ENCODE measurements at places on chromosomes 2 and 18. TPM values are rescaled to one million over a fixed set of nuclear protein-coding genes. Genes with fewer than 3 reads are reported as not detected.

The DLGAP1 gene
- not detected for total RNA-seq

The BCL11A gene
- total RNA-seq, result not detected

The PPIL3 gene
- 41.5 TPM for total RNA-seq

The HOXD12 gene
- not detected for total RNA-seq

The NAT8 gene
- total RNA-seq, result not detected

The DES gene
- not detected for total RNA-seq

The MAB21L4 gene
- not detected for total RNA-seq

The ATP8B1 gene
- 0.26 TPM for total RNA-seq

The RBFA gene
- 28.6 TPM for total RNA-seq

- H3K4me1 ChIP-seq, result no peaks in the 10 kb centered on the region
- H3K27ac ChIP-seq, result no peak overlapping the region
- no peak for DNase-seq
- H3K27me3 ChIP-seq, result peaks cover 14% of the 10 kb centered on the region
- no peaks in the 10 kb centered on the region for H3K36me3 ChIP-seq
- no peak overlapping the region for H3K4me3 ChIP-seq
These were observed 119.0 kb upstream of the ZBTB14 start for GRCh38 chr18:5414546-5414945.

GRCh38 chr2:180573951-180574350 lies 406.5 kb upstream of the UBE2E3 start:
- no peaks in the 10 kb centered on the region for H3K36me3 ChIP-seq
- H3K27ac ChIP-seq, result no peak overlapping the region
- H3K4me1 ChIP-seq, result no peaks in the 10 kb centered on the region
- peaks cover 4% of the 10 kb centered on the region for H3K27me3 ChIP-seq
- H3K4me3 ChIP-seq, result no peak overlapping the region

- DNase-seq, result no peak
- H3K27ac ChIP-seq, result no peak overlapping the region
- H3K36me3 ChIP-seq, result no peaks in the 10 kb centered on the region
- H3K27me3 ChIP-seq, result no peaks in the 10 kb centered on the region
- H3K4me1 ChIP-seq, result no peaks in the 10 kb centered on the region
These were observed 448.0 kb upstream of the SPRED2 start for GRCh38 chr2:65880436-65880835.

DNA sequence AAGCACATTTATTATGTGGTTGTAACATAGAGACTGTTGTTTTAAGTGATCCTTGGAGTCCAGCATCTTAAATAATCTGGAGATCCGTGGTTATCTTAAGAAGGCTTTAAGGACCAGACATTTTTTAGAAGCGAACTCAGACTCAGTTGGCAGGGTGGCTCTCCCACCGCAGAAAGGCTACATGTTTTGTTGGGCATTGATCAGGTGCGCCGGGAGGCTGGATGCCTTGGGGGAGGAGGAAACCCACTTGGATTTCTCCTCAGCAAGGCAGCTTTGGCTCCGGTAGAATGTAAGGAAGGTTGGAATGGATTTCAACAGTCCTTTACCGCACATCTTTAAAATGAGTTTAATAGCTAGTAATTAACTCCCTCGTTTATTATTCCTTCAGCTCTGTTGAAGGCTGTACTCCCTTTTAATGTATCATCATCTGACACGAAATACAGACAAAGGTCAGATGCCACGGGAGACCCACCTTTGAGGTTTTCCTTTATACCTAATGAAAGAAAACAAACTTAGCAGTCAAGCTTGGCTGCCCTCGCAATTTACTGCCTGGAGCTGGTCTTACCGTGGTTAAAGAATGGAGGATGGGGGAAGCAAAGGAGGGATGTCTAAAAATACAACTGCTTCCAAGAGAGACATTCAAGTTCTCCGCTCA lies 1.2 kb downstream of the TMEM200C start:
- peaks cover 68% of the 10 kb centered on the region for H3K27me3 ChIP-seq
- no peak overlapping the region for H3K27ac ChIP-seq
- H3K36me3 ChIP-seq, result peaks cover 2% of the 10 kb centered on the region
- no peak for DNase-seq
- H3K4me3 ChIP-seq, result no peak overlapping the region

GRCh38 chr2:69177063-69177771 lies 164.2 kb downstream of the ANTXR1 start:
- H3K27me3 ChIP-seq, result peaks cover 39% of the 10 kb centered on the region
- DNase-seq, result no peak

DNA sequence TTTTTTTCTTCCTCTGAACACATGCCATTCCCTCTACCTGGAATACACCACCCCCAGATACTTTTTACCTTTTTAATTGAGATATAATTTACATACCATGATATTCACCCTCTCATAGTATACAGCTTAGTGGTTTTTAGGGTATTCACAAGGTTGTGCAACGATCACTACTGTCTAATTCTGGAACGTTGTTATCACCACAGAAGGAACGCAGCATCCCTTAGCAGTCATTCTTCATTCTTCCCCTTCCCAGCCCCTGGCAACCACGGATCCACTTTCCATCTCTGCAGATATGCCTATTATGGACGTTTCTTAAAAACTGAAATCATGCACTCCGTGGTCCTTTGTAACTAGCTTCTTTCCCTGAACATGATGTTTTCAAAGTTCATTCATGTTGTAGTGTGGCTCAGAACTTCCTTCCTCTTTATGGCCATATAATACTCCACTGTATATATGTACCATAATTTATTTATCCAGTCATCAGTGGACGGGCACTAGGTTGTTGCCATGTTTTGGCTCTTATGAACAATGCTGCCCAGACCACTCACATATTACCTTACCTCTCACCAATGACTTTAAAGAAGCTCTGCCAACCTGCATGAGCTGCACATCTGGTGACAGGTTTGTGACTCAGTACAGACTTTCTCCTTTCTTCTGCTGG lies 168.9 kb downstream of the CTIF start:
- H3K4me1 ChIP-seq, result peaks cover 23% of the 10 kb centered on the region
- no peak overlapping the region for H3K27ac ChIP-seq
- no peaks in the 10 kb centered on the region for H3K36me3 ChIP-seq
- no peak overlapping the region for H3K4me3 ChIP-seq
- H3K27me3 ChIP-seq, result no peaks in the 10 kb centered on the region

DNA sequence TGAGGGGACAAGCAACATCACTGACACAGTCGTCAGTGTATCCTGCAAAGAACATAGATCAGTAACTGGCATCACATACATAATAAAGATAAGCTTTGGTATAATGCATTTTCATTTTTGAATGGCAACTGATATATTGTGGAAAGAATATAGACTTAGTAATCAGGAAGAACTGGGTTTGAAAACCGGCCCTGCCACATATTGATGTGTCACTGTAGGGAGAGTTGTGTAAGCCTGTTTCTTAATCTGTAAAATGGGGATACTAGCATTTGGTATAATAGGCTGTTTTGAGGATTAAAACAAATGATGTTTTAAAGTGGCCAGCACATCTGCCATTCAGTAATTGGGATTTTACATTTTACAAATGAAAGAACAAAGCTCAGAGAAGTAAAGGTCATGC lies 277.8 kb upstream of the CNTNAP5 start:
- H3K4me1 ChIP-seq, result no peaks in the 10 kb centered on the region
- H3K36me3 ChIP-seq, result no peaks in the 10 kb centered on the region
- H3K27me3 ChIP-seq, result no peaks in the 10 kb centered on the region
- DNase-seq, result no peak
- H3K4me3 ChIP-seq, result no peak overlapping the region
- no peak overlapping the region for H3K27ac ChIP-seq

- no peaks in the 10 kb centered on the region for H3K27me3 ChIP-seq
- no peak overlapping the region for H3K27ac ChIP-seq
- peaks cover 32% of the 10 kb centered on the region for H3K4me1 ChIP-seq
- H3K4me3 ChIP-seq, result no peak overlapping the region
These were observed 195.5 kb upstream of the EPAS1 start for GRCh38 chr2:46101557-46102220.

DNA sequence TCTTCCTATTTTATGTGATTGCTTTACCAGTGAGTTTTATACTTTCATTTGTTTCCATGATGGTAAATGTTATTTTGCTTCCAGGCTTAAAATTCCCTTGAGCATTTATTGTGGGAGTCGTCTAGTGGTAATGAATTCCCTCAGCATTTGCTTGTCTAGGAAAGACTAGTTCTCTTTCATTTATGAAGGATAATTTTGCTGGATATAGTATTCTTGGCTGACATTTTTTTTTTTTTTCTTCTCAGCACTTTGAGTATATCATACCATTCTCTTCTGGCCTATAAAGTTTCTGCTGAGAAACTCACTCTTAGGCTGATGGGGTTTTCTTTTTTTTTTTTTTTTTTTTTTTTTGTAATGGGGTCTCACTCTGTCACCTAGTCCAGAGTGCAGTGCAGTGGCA lies 99.1 kb downstream of the EDAR start:
- peaks cover 7% of the 10 kb centered on the region for H3K27me3 ChIP-seq
- peaks cover 19% of the 10 kb centered on the region for H3K36me3 ChIP-seq
- no peaks in the 10 kb centered on the region for H3K4me1 ChIP-seq
- H3K27ac ChIP-seq, result no peak overlapping the region
- no peak for DNase-seq
- no peak overlapping the region for H3K4me3 ChIP-seq

DNA sequence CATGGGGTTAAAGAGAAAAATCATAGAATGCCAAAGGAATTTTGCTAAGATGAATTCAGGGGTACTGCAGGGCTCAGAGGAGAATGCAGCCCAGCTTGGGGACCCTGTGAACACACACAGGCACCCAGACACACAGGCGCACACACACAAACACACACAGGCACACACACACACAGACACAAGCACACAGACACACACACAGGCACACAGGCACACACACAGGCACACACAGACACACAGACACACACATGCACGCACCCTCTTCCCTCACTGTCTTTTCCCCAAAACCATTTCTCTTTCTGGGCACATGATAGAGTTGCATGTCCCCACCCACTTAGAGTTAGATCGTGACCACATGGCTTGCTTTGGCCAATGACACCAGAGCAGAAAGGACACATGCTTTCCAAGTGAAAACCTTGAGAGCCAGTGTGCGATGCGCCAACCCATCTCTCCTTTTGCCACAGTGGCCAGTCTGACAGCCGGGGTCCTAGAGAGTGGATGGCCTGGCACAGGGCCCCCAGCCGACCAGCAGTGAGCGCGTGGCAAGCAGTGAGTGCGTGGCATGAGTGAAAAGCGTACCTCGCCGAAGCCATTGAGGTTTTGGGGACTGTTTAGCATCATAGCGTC lies 163.3 kb downstream of the KLHL29 start:
- no peaks in the 10 kb centered on the region for H3K36me3 ChIP-seq
- H3K27me3 ChIP-seq, result no peaks in the 10 kb centered on the region
- DNase-seq, result no peak
- H3K4me1 ChIP-seq, result peaks cover 12% of the 10 kb centered on the region
- no peak overlapping the region for H3K4me3 ChIP-seq
- no peak overlapping the region for H3K27ac ChIP-seq

GRCh38 chr2:210363261-210363660 lies 48.3 kb upstream of the MYL1 start:
- no peaks in the 10 kb centered on the region for H3K36me3 ChIP-seq
- no peak overlapping the region for H3K27ac ChIP-seq
- H3K4me3 ChIP-seq, result no peak overlapping the region
- no peaks in the 10 kb centered on the region for H3K27me3 ChIP-seq
